ENCODE measurements at places on chromosomes 5 and 9.

- DNase-seq, result no peak
Measured at GRCh38 chr5:109168151-109168550, 241.6 kb downstream of the PJA2 start.

DNA sequence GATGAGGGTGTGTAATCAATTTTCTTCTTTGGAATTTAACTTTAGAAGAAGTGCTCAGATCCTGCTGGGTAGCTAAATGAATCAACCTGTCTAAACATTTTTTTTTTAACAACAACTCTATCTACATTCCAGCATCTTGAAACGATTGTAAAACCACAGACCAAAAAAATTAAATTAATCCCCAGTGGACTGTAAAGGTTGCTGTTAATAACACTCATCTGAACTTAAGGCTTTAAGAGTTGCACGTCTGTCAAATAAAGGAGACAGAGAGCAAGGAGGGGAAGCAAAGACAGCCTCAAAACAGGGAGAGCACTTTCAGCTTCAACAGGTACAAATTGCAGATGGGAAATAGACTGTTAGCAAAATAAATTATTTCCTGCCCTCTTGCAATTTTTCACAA, 548.5 kb downstream of the DTWD2 start:
- DNase-seq, result no peak

GRCh38 chr5:52814352-52815148, 26.8 kb downstream of the ITGA1 start:
- DNase-seq, result no peak

GRCh38 chr9:104992659-104993058, 64.7 kb upstream of the ABCA1 start:
- no peak for DNase-seq

All from SK-N-SH (cell line).